ENCODE measurements at places on chromosomes 6 and 20.
A peak's percentile ranks its signal among the peaks of the same experiment; 100 is the strongest.

DNA sequence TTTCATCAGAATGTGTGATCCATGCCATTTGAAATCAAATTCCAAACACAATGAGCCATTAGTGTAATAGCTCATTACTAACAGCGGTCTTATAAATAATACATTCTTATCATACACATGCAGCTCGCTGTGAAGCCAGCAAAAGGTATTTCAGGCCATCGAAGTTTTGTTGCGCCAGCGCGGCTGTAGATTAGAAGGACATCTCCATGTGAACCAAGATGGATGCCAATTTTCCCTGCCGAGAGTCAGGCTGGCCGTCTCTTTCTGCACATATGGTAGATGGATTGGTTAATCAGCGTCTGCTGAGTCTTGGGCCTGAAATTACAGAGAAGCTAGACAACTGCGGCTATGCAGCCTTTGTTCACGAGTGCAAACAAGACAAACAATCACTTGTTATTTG lies 44.1 kb downstream of the CFAP61 start:
- H3K27me3 ChIP-seq = no peaks in the 10 kb centered on the region
- no peak overlapping the region for H3K4me3 ChIP-seq
- DNase-seq = no peak

GRCh38 chr6:159097256-159097655 lies 52.5 kb upstream of the TAGAP start:
- no peak overlapping the region for H3K27ac ChIP-seq
- DNase-seq = no peak
- no peak overlapping the region for H3K4me3 ChIP-seq
- H3K4me1 ChIP-seq = no peaks in the 10 kb centered on the region

- H3K36me3 ChIP-seq = no peaks in the 10 kb centered on the region
- no peak for DNase-seq
- no peak overlapping the region for H3K27ac ChIP-seq
- H3K4me3 ChIP-seq = no peak overlapping the region
- H3K4me1 ChIP-seq = no peaks in the 10 kb centered on the region
These were observed 106.2 kb upstream of the STMND1 start for GRCh38 chr6:16995511-16996250.

DNA sequence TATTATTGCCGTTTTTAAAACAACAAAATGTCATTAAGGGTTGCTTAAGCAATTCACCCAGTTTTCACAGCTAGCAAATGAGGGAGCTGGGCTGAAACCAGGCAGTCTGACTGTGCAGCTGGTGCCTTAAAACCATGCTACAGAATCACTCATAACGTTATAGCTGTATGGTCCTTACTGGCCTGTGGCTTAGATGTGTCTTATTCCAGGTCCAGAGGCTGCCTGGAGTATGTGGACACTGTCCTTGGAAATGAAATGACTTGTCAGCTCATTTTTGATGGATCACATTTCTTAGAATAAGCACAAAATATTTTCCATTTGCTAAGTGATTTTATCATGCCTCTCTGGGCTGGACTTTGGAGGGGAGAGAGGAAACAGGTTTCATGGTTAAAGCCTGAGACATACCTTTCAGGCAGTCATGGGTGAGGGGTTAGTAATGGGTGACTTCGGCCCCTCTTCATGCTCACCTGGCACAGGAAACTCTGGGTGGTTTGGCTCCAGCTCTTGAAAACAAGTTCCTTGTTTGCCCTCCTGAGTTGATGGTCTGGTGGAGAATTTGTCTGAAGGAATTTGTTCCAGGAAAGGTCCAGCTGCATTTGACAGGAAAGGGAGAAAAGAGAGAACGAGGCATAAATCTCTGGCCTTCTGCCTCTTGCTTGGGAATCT lies 823.2 kb downstream of the DHX35 start:
- H3K27ac ChIP-seq = no peak overlapping the region
- no peak overlapping the region for H3K4me3 ChIP-seq
- H3K4me1 ChIP-seq = no peaks in the 10 kb centered on the region
- no peaks in the 10 kb centered on the region for H3K36me3 ChIP-seq
- DNase-seq = no peak
- no peaks in the 10 kb centered on the region for H3K27me3 ChIP-seq

DNA sequence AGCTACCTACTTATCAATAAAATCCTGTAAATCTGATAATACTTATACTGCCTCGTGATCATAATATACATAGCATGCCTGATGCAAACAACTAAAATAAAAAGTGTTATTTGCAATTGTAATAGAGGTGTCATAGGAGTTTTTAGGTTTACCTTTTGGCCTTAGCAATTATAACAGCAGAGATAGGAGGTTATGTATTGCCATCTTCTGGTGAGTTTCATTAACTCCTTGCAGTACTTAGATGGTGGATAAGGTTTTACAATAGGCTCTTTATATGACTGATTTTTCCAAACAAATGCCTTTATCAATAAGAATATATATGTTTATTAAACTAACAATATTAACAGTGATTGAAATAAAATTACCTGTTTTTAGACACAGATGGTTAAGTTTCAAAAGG lies 27.8 kb upstream of the MYCT1 start:
- no peaks in the 10 kb centered on the region for H3K36me3 ChIP-seq
- no peak overlapping the region for H3K27ac ChIP-seq
- peak; percentile 34 for DNase-seq
- H3K27me3 ChIP-seq = no peaks in the 10 kb centered on the region
- H3K4me3 ChIP-seq = no peak overlapping the region

- no peaks in the 10 kb centered on the region for H3K4me1 ChIP-seq
- H3K36me3 ChIP-seq = no peaks in the 10 kb centered on the region
- no peaks in the 10 kb centered on the region for H3K27me3 ChIP-seq
- H3K4me3 ChIP-seq = no peak overlapping the region
- peak; percentile 73 for DNase-seq
These were observed 422.7 kb downstream of the CD83 start for GRCh38 chr6:14540276-14540675.

Data from trophoblast cell (in vitro differentiated cells and primary cell).